KBM-7 (cell line): ENCODE measurements at places on chromosomes 12 and 14.

DNA sequence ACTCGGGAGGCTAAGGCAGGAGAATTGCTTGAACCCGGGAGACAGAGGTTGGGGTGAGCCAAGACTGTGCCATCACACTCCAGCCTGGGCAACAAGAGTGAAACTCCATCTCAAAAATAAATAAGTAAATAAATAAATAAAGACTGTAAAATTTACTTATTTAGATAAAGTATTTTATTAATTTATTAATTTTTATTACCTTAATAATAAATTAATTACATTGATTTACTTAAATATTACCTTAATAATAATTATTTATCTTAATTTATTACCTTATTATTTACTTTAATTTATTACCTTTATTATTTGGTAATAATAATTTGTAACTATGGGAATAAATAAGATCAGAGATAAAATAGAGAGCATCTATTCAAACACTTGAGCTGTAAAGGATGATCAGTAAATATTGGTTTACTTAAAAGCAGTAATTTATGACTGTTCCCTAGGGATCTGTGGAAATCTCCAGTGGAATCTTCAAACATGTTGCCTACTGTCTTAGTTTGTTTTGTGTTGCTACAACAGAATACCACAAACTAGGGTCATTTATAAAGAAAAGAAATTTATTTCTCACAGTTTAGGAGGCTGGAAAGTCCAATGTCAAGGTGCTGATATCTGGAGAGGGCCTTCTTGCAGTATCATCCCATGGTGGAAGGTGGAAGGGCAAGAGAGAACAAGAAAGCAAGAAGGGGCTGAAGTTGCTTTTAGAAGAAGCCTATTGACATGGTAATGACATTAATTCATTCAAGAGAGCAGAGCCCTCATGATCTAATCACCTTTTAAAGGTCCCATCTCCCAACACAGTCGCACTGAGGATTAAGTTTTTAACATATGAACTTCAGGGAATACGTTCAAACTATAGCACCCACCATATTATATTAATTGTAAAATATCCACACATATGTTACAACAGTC, 37.1 kb downstream of the SOCS2 start:
- DNase-seq = no peak

DNA sequence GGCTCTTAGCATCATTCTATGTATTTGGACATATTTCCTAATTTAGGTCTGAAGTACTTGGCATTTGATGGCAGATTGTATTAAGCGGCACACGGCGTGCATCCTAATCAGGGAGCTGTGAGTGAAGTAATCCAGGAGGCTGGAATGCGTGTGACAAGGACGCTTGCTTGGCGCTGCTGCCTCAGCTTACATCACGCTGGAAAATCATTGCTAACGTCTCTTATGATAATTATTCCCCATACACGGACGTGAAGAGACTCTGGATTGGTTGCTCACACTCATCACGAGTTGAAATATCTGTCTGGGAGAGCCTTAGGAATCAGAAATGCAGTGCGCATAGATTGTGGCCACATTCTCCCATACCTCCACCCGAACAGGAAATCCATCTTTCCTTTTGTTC, 85.3 kb downstream of the FBXW8 start:
- no peak for DNase-seq

DNA sequence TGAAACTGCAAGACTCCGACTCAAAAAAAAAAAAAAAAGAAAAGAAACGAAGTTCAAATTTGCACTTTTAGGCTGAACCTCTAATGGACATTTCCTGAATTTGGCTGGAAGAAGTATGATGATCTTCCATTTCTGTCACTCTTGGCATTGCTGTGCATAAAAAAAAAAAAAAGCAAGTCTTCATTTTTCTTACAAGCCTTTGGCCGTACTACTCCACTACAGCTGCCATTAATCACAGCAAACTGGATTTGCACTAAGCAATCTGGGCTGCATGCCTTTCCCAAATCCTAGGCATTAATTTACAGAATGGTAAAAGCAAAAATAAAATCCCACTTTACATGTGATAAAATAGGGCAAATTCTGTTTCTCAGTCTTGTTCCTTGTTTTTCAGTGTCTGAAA, 7.1 kb downstream of the CSRP2 start:
- DNase-seq = no peak

DNA sequence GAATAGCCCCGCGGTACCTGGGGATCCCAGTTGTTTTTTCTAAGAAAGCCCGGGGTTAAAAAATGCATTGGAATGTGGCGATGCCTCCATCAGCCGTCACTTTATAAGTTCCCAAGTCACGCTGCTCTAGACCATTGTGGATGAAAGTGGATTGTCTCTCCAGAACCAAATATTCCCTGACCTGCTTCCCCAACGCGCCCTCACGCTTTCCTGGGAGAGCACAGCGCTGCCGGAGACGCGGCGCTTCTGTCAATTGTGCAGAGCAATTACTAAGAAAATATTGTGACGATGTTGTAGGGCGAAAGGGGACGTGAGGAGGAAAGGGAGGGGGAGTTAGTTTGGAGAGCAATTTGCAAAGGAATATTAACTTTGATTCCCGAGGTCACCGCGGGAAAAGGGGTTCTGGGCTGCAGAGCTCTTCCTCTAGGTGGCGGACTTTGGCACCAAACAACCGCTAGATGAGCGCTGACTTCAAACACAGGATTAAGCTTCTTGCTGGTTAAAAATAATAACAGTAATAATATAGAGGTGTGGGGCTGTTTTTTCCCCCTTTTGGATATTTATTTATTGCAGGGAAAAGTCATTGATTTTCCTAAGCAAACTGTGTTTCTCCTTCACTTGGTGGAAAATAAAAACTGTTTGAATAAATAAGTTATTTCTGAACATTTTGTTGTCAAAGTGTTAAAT, 9.6 kb upstream of the FOXG1 start:
- DNase-seq = peak; percentile 40

DNA sequence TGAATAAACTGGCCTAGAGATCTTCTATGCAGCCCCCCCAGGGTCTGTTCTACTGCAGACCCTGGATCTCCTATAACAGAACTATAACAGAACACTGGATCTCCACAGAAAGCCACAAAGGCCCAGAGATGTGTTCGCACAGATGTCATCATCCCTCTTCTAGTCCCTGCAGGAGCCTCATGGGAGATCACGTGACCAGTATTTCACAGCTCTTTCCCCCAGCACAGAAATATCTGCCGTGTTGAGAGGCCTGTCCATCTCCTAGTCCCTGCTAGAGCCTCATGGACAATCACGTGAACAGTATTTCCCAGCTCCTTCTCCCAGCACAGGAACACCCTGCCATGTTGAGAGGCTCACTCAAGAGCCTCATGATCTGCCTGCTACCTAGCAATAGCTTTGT, 331.7 kb downstream of the NRXN3 start:
- DNase-seq = no peak

- DNase-seq = no peak
Measured at GRCh38 chr14:68042586-68043210, 223.1 kb downstream of the RAD51B start.

DNA sequence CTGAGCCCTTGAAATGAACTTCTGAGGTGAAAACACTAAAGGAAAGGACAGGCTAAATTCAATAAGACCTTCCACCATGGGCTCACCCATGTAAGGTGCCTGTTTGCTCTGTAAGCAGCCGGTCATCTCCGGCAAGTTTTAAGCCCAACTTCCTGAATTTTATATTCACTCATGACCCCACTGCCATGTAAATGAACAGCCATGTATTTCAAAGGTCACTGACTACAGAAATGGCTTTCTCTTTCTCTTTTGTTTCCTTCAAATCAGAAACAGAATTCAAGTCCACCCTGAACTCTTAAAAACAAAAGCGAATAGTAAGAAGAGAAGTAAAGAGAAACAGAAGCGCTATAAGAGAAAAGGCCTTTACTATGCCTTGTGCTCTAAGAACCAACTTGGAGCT, 61.7 kb upstream of the OVCH1 start:
- DNase-seq = no peak

- DNase-seq = no peak
Measured at GRCh38 chr12:29429999-29430715, 49.2 kb upstream of the ERGIC2 start.

GRCh38 chr12:41202051-41202450, 13.9 kb downstream of the PDZRN4 start:
- no peak for DNase-seq

- DNase-seq = peak; percentile 85
Measured at GRCh38 chr14:64636208-64636979, 67.8 kb upstream of the PLEKHG3 start.

- DNase-seq = no peak
Measured at GRCh38 chr14:56313789-56314188, 195.6 kb downstream of the PELI2 start.

- DNase-seq = no peak
Measured at GRCh38 chr12:113463746-113464451, 7.8 kb downstream of the LHX5 start.

GRCh38 chr14:89669193-89669592, 252.2 kb upstream of the FOXN3 start:
- peak; percentile 97 for DNase-seq

- DNase-seq = no peak
Measured at GRCh38 chr12:70399311-70399710, 33.2 kb downstream of the KCNMB4 start.

DNA sequence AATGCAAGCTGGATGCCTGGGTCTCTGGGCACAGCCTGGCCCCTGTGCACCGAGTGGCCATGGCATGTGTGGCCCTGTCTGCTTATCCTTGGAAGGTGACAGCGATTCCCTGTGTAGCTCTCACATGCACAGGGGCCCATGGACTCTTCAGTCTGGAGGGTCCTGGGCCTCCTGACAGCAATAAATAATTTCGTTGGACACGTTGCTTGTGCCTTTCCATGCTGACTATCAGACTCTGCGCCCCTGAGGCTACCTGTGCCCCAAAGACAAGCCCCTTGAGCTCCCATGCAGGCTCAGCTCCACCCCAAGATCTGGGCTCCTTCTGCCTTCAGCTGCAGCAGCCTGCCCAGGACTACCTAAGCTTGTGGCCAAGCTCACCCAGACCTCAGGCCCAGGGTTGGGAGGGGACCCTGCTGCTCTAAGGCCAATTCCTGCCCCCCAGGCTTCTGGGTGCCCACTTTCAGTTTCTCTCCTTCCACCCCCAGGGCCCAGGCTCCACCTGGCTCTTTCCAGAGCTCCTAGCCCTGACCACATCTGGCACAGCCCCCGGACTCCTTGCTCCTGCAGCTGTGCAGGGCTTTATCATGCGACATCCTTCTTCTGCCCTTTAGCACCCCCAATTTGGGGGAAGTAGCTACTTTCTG, 11.8 kb downstream of the SERPINA3 start:
- no peak for DNase-seq

DNA sequence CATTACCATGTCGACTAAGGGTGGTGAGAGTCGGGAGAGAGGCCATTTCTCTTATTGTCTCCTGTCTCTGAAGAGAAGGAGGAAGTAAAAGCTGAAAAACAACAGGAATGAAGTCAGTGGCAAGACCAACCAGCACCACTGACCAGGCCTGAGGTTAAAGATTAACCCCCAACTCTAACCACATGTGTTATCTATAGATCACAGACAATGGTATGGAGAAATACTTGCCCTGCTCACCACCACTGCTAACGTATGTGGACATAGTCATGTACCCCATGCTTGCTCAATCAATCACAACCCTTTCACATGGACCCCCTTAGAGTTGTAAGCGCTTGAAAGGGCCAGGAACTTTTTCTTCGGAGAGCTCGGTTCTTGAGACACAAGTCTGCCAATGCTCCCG, 690.9 kb upstream of the LMO3 start:
- peak; percentile 65 for DNase-seq

DNA sequence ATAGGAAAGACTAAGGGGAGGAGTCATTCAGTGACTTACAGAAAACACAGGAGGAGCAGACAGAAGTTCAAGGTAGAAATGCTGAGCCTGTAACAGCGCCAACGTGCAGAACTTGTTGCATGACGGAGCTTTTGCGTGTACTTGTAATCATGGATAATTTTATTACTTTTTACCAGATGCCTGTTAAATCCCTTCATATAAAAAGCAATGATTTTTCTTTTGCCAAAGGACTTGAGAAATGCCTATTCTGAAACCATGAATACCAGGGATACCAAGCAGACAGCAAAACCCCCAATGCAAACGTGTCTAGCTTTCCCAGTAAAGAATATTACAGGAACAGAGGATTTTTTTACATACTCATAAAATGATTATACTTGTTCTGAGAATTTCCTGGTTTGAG, 163.6 kb upstream of the GSC start:
- no peak for DNase-seq

DNA sequence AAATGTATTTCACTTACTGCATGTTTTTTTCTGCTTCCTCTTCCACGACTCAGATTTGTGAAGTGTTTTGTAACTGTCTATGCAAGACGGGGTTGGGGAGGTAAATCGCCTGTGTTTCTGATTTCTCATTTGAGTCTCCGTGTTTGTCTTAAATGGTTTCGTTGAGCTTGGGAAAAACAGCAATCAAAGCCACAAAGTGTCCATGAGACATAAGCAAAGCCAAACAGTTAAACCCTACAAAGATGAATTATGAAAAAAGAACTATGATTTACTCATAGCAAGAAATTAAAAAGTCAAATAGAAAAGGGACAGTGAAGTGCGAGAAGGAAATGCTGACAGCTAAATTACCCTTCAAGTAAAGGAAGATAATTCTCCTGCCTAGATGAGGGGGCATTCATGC, 164.3 kb upstream of the TMPO start:
- DNase-seq = no peak

- peak; percentile 57 for DNase-seq
Measured at GRCh38 chr12:119938049-119938667, 50.9 kb upstream of the BICDL1 start.

GRCh38 chr14:51743588-51744000, 91.9 kb downstream of the FRMD6 start:
- no peak for DNase-seq

DNA sequence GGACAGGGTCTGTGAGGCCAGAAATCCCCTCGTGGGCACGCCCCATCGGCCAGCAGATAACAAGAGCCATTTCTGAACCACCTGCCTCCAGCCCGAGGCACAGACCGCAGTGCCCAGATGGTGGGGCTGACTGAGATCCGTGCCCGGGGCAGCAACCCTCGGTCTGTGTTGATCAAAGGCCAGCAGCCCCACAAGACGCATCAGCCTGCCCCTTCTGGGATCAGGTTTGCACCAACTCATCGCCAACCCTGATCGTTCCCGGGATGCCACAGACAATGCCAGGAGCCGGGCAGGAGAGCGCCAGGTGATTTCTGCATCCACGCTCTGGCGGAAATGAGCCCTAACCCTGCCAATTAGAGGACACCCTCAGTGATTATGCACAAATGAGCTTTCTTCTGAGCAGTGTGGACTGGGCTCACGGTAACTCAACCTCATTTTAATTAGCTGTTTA, 64.5 kb downstream of the TESC start:
- DNase-seq = no peak

DNA sequence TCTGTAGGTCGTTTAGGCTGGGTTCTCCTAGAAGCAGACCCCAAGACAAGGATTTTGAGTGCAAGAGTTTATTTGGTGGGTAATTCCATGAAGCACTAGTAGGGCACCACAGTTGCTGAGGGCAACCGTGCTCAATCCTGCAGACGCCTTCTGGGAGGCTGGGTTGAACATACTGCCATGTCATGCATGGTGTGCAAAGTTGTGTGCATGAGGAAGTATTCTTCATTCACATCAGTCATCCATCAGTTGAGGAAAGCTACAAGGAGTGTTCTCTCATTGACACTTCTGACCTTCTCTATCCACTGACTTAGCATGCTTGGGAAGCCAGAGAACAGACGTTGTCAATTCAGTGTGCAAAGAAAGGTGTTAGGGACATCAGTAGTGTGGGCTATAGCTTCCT, 179.2 kb downstream of the PTPN11 start:
- no peak for DNase-seq
